Tibial artery (tissue), 4 donors: ENCODE measurements at places on chromosomes 2 and 18.

GRCh38 chr2:188475945-188476344 lies 184.3 kb downstream of the GULP1 start:
- no peak for DNase-seq

DNA sequence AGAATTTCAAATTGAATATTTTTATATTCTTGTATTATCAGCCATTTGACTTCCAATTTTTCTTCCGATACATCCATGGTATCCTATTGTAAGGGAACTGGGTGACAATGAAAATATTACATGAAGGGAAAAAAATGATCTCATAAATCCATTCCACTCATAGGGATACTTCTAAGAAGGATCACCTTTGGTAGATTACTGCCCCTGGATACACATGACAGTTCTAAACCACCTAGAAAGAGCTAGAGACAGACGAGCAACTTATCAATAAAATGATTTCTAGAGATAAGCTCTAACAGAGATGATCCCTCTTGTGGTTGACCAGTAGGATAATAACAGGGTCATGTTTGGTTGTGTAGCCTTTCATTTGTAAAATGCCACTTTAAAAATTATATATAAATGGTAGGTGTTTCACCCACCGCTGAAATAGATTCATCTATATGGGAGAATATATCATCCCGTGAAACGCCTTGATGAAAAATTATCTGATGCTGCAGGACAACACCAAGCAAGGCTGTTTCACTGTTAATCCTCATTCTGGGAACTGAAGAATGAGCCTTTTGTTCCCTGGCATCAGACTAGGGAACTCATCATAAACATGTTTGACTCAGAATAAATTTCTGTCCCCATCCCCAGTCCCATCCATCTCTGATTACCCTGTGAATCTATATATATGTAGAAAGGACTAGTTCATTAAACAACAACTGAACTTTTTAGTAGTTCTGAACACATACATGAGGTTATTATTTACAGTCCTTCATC lies 180.0 kb downstream of the TCF4 start:
- DNase-seq = no peak

GRCh38 chr2:130819226-130819607 lies 17.5 kb upstream of the ARHGEF4 start:
- no peak for DNase-seq

- DNase-seq = no peak
These were observed 607 bp downstream of the LAMA3 start for GRCh38 chr18:23689616-23690504.

DNA sequence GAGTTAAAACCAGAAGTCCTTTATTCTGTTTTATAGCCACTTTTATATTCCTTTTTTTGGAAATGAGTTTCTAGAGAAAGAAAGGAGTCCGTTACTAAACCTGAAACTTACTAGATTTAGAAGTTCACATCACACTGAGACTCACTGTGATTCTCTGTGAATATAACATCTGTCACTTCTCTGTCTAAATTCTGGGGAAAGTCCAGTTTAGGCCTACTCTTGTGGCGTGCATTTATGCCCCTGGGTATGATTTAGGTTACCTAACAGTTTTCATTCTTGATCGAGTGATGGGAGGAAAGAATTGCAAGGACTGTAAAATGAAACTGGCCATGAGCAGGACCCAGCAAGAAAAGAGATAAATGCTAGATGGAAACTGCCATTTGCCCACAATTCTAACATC lies 449.6 kb downstream of the SPAG16 start:
- DNase-seq = no peak

GRCh38 chr2:183390109-183390508 lies 265.9 kb downstream of the NUP35 start:
- DNase-seq = no peak

DNA sequence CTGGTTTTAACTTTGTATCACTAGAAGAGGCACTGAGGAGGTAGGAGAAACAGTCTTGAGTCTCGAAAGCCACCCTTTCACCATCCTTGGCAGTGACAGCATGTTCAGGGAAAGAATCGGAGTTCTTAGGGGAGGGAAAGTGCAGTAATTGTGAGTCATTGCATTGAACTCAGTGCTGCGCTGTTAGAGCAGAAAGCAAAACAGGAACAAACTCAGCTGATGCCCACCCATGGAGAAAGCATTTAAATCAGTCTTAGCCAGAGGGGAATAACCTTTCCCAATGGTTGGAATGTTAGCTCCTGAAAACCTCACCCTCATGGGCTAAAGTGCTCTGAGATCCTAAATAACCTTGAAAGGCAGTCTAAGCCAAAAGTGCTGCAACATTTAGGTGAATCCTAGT lies 845.6 kb upstream of the CNTNAP5 start:
- no peak for DNase-seq
